ENCODE measurements at places on chromosomes 6 and 20. TPM values are rescaled to one million over a fixed set of nuclear protein-coding genes. Genes with fewer than 3 reads are reported as not detected.
A peak's percentile ranks its signal among the peaks of the same experiment; 100 is the strongest.

MUC21 gene
- total RNA-seq, result not detected

DNA sequence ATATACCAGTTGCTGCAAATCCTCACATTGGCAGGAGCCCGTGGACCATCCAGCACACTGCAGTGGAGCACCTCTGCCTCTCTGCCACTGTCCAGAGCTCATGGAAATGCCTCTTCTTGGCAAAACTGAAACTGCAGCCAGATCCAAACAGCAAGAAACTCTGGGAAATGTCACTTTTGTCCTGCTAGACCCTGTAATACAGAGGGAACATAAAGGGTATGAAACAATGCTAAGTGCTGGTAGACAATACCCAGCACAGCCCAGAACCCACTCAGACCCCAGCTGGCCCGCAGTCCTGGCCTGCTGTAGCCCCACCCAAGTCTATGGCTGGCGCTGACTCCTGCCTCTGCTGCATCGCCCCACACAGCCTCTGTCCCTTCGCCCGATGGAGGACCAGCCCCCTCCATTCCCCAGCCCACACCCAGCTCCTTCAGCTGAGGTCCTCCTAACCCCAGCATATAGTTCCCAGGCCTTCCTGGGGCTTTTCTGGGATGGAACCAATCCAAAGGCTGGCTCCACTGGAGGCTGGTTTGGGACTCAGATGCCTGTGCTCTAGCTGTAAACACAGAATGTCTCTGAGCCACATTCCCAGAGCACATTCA, 242.5 kb downstream of the LRFN2 start:
- no peak overlapping the region for H3K4me3 ChIP-seq
- peaks cover 4% of the 10 kb centered on the region for H3K27me3 ChIP-seq
- peak; percentile 57 for DNase-seq
- H3K4me1 ChIP-seq, result no peaks in the 10 kb centered on the region
- H3K27ac ChIP-seq, result no peak overlapping the region

- H3K27ac ChIP-seq, result no peak overlapping the region
- H3K27me3 ChIP-seq, result no peaks in the 10 kb centered on the region
- no peak for DNase-seq
- no peak overlapping the region for H3K4me3 ChIP-seq
- H3K4me1 ChIP-seq, result no peaks in the 10 kb centered on the region
These were observed 61.2 kb upstream of the CDYL start for GRCh38 chr6:4714961-4715501.

DNA sequence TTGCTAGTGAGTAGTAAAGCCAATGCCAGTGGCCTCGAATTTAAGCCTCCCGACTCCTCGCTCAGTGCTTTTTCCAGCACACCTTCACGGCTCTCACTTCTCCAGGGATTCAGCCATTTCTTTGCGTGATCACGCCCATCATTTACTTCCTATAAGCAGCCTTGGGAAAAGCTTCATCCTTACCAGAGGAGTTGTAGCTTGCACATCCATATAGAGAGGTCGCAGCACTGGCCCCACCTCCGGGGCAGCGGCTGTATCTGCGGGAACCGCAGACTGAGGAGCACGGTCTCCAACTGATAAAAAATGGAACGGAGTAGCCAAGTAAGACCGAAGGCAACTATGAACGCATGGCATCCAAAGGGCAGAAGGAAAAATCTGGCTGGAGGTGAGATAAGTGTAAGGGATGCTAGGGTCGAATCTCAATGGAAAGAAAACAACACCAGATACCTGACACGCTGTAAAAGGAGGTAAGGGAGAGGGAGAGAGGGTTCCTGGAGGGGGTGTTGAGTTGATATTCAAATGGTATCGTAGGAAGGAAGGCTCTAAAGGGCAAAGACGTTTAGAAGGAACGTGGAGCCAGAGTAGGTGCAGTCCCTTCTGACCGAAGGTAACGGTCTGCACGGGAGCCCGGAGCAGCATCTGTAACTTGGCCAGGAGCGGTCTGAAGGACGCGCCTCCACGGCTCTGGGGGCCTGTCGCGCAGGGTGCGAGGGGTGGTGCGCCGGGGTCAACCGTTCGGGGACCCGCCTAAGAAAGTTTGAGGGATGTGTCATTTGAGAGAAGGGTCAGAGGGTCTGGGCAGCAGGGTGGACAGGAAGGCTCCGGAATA, 640 bp downstream of the NFS1 start:
- H3K36me3 ChIP-seq, result peaks cover 41% of the 10 kb centered on the region
- no peak for DNase-seq
- peak overlapping the region; percentile 89 for H3K27ac ChIP-seq
- H3K27me3 ChIP-seq, result no peaks in the 10 kb centered on the region

- H3K27me3 ChIP-seq, result no peaks in the 10 kb centered on the region
- H3K27ac ChIP-seq, result no peak overlapping the region
- H3K4me3 ChIP-seq, result no peak overlapping the region
- DNase-seq, result no peak
These were observed 9.8 kb downstream of the REPS1 start for GRCh38 chr6:138978229-138978628.

GRCh38 chr6:35243386-35243958, 16.1 kb upstream of the ZNF76 start:
- H3K27ac ChIP-seq, result no peak overlapping the region
- DNase-seq, result no peak
- H3K4me3 ChIP-seq, result no peak overlapping the region
- H3K27me3 ChIP-seq, result no peaks in the 10 kb centered on the region
- H3K4me1 ChIP-seq, result no peaks in the 10 kb centered on the region
- peaks cover 16% of the 10 kb centered on the region for H3K36me3 ChIP-seq

GRCh38 chr6:151054306-151054705, 185.5 kb upstream of the AKAP12 start:
- H3K4me1 ChIP-seq, result no peaks in the 10 kb centered on the region
- no peak for DNase-seq
- no peak overlapping the region for H3K27ac ChIP-seq
- H3K4me3 ChIP-seq, result no peak overlapping the region
- no peaks in the 10 kb centered on the region for H3K27me3 ChIP-seq

DNA sequence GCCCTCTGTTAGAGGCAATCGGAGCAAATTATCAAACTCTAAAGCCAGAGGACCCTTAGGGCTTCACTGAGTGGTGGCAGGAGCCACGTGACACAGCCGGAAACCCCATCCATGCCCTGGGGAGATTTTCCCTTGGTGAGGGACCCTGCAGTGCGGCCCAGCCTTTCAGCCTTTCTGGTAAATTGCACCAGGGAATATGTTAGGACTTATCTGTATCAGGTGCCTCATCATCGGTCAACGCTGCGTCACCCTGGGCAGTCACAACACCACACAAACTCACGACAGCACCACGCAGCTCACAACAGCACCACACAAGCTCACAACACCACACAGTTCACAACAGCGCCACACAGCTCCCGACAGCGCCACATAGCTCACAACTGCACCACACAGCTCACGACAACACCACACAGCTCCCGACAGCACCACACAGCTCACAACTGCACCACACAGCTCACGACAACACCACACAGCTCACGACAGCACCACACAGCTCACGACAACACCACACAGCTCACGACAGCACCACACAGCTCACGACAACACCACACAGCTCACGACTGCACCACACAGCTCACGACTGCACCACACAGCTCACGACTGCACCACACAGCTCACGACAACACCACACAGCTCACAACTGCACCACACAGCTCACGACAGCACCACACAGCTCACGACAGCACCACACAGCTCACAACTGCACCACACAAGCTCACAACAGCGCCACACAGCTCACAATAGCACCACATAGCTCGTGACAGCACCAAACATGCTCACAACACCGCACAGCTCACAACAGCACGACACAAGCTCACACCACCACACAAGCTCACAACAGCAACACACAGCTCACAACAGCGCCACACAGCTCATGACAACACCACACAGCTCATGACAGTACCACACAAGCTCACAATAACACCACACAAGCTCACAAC, 199.0 kb downstream of the DLL1 start:
- peaks cover 6% of the 10 kb centered on the region for H3K27me3 ChIP-seq
- no peak overlapping the region for H3K27ac ChIP-seq
- H3K4me3 ChIP-seq, result no peak overlapping the region
- DNase-seq, result peak; percentile 46

CFAP61 gene
- 0.18 TPM for total RNA-seq

GRCh38 chr6:3381233-3381921, 75.5 kb downstream of the SLC22A23 start:
- no peak for DNase-seq
- no peak overlapping the region for H3K4me3 ChIP-seq
- no peaks in the 10 kb centered on the region for H3K27me3 ChIP-seq
- peaks cover 64% of the 10 kb centered on the region for H3K4me1 ChIP-seq
- no peak overlapping the region for H3K27ac ChIP-seq

- H3K36me3 ChIP-seq, result no peaks in the 10 kb centered on the region
- H3K27ac ChIP-seq, result no peak overlapping the region
- H3K4me3 ChIP-seq, result no peak overlapping the region
These were observed 373.9 kb upstream of the ID4 start for GRCh38 chr6:19463250-19463649.

DNA sequence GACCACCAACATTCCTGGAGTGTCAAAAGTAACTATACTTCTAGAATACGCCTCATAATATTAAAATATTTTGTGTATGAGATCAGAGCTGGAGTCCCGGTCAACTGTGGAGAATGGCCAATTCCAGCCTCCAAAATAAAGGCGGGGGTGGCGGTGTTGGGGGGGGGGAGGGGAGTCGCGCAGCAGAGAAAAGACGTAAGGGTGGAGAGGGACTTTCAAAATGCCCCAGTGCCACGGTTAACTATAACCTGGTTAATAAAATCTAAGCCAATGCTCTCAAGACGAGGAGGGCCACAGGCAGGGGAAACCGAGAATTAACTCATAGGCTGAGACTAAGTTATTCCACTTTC, 1.3 kb downstream of the NUP153 start:
- peak overlapping the region; percentile 61 for H3K4me3 ChIP-seq
- DNase-seq, result no peak
- no peaks in the 10 kb centered on the region for H3K36me3 ChIP-seq
- H3K27me3 ChIP-seq, result no peaks in the 10 kb centered on the region
- H3K27ac ChIP-seq, result peak overlapping the region; percentile 97
- peaks cover 42% of the 10 kb centered on the region for H3K4me1 ChIP-seq

- no peak for DNase-seq
- H3K4me1 ChIP-seq, result no peaks in the 10 kb centered on the region
- no peak overlapping the region for H3K4me3 ChIP-seq
- peaks cover 84% of the 10 kb centered on the region for H3K36me3 ChIP-seq
These were observed 16.8 kb downstream of the PGM3 start for GRCh38 chr6:83176246-83176645.

GRCh38 chr6:37940074-37940847, 120.7 kb downstream of the ZFAND3 start:
- H3K4me1 ChIP-seq, result peaks cover 7% of the 10 kb centered on the region
- DNase-seq, result no peak
- H3K36me3 ChIP-seq, result no peaks in the 10 kb centered on the region
- H3K27me3 ChIP-seq, result no peaks in the 10 kb centered on the region

MLN gene
- not detected for total RNA-seq

DNA sequence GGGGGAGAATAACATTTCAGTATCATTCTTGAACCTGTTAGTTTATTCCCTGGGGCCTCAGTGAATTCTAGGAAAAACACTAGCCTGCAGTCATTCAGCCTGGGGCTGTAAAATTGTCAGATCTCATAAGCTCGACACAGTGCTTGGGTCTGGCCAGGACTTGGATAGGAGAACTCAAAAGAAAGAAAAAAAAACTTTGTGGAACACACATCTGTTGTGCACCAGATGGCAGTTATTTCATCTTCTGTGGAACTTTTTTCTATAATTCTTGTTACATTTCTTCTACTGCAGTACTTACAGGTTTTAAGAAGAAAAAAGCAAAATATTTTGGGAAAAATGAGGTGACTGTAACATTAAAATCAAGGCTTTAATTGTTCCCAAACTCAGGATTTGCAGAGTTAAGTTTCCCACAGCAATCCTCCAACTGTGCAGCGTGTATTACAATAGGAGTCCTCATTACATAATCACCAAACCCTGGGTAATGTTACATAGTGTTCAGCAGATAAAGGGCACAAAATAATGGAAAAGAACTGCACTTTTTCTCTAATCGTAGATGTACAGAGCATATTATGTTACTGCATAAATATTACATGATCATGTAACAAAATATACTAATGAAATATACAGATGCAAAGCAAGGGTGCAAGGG, 531.1 kb upstream of the CITED2 start:
- DNase-seq, result no peak
- H3K4me3 ChIP-seq, result no peak overlapping the region
- no peaks in the 10 kb centered on the region for H3K36me3 ChIP-seq
- no peaks in the 10 kb centered on the region for H3K4me1 ChIP-seq
- H3K27ac ChIP-seq, result no peak overlapping the region

MUCL3 gene
- not detected for total RNA-seq

EPB41L1 gene
- total RNA-seq, result 14.3 TPM

GHRH gene
- not detected for total RNA-seq

GRCh38 chr6:121579478-121579877, 144.0 kb downstream of the GJA1 start:
- H3K27ac ChIP-seq, result no peak overlapping the region
- no peak overlapping the region for H3K4me3 ChIP-seq
- no peak for DNase-seq
- H3K4me1 ChIP-seq, result no peaks in the 10 kb centered on the region

- DNase-seq, result no peak
- H3K36me3 ChIP-seq, result no peaks in the 10 kb centered on the region
- peaks cover 16% of the 10 kb centered on the region for H3K4me1 ChIP-seq
- H3K27me3 ChIP-seq, result peaks cover 22% of the 10 kb centered on the region
- H3K27ac ChIP-seq, result no peak overlapping the region
These were observed 4.9 kb upstream of the FKBP1A start for GRCh38 chr20:1397710-1398109.

GRCh38 chr6:31776485-31776988, 591 bp downstream of the VWA7 start:
- H3K27ac ChIP-seq, result peak overlapping the region; percentile 9
- DNase-seq, result no peak
- H3K4me1 ChIP-seq, result peaks cover 24% of the 10 kb centered on the region
- H3K4me3 ChIP-seq, result no peak overlapping the region
- no peaks in the 10 kb centered on the region for H3K27me3 ChIP-seq

GRCh38 chr6:45795678-45796077, 220.0 kb downstream of the CLIC5 start:
- H3K27me3 ChIP-seq, result no peaks in the 10 kb centered on the region
- H3K4me3 ChIP-seq, result no peak overlapping the region
- DNase-seq, result no peak
- no peak overlapping the region for H3K27ac ChIP-seq

GRCh38 chr6:4940416-4940815, 63.4 kb downstream of the RPP40 start:
- DNase-seq, result no peak
- H3K36me3 ChIP-seq, result peaks cover 15% of the 10 kb centered on the region
- peaks cover 28% of the 10 kb centered on the region for H3K4me1 ChIP-seq
- H3K27ac ChIP-seq, result no peak overlapping the region
- H3K27me3 ChIP-seq, result no peaks in the 10 kb centered on the region

OR2B6 gene
- not detected for total RNA-seq

GRCh38 chr6:112990971-112991370, 643.8 kb downstream of the RFPL4B start:
- H3K27me3 ChIP-seq, result no peaks in the 10 kb centered on the region
- H3K4me1 ChIP-seq, result no peaks in the 10 kb centered on the region
- no peaks in the 10 kb centered on the region for H3K36me3 ChIP-seq
- no peak for DNase-seq
- no peak overlapping the region for H3K4me3 ChIP-seq

- no peak for DNase-seq
- no peaks in the 10 kb centered on the region for H3K27me3 ChIP-seq
These were observed 213.2 kb upstream of the MANEA start for GRCh38 chr6:95364016-95364604.

SLC35F1 gene
- total RNA-seq, result 0.34 TPM
